ENCODE measurements at places on chromosomes 16 and 17.

DNA sequence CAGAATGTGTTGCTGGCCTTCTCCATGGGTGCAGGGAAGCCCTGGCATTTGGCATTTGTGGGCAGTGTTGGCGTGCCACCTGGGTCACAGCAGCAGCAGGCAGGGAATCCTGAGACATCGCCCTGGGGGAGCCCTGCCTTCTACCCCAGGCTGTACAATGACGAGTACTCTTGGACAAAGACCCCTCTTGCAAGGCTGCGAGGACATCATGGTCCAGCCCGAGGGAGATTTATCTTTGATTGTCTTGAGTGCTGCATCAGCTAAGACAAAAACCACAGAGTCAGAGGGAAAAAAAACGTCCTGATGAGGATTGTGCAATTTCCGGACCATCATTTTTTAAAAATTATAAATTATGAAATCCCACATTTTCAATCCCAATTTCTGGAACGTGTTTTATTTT, 3.7 kb downstream of the CRISPLD2 start:
- no peak for DNase-seq

DNA sequence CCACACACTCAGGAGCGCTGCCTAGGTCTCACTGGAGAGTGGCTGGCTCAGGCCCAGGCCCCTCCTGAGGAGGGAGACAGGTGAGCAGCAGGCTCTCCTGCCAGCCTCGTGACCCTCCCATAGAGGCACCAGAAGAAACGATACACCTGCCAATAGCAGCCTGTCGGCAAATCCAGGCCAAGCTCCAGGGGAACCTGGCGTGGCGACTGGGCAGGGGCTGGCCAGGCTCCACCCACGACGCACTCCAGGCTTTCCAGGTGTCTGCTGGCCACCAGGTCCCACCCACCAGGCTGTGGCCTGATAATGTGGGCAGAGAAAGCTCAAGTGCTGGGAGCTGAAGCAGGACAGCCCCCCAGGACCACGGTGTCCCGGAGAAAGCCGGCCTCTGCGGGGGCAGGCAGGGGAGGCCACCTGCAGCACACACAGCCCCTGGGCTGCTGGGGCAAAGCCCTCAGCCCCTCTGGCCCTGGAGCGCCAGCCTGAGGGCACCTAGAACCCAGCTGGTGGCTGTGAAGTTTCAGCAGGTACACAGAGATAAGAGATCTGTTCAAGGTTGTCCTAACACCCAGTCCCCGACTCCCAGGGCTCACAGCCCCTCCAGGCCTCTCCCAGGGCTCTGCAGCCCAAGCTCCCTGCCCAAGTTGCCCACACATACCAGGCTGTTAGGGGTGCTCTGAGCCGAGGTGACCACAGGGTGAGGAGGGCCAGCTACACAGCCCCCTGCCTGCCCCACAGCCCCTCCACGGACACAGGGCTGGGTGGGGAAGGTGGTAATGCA, 2.4 kb downstream of the PGAP6 start:
- DNase-seq, result no peak

DNA sequence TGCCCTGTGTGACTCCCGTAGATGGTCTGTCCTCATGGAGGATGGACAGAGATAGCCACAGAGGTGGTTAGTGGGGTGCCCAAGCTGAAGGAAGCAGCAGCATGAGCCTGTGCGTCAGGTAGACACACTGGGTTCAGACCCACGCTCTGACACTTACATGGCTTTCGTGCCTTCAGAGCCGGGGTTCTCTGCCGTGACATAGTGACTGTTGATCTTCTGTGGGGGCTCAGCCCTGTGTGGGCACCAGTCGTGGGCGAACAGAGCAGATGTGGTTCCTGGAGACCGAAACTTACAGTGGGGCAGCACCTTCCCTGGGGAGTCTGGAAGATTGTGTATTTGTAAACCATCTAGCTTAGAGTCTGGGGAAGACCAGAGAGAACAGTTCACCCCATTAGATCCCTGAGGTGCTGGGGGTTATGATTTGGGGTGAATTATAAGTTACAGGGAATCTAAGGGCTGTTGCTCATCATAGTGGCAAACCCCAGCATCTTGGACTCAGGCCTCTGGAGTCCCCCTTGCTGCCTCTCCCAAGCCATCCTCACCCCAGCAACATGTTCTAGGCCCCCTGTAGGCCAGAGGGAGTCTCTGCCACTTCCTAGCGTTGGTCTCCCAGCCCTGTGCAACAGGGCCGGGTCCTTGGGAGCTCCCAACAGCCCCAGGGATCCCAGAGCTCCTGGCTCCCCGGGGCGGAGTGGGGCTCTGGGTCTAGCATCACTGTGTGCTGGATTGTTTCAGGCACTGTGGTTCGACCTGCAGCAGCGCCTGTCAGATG, 28.6 kb downstream of the NECAB2 start:
- DNase-seq, result no peak

DNA sequence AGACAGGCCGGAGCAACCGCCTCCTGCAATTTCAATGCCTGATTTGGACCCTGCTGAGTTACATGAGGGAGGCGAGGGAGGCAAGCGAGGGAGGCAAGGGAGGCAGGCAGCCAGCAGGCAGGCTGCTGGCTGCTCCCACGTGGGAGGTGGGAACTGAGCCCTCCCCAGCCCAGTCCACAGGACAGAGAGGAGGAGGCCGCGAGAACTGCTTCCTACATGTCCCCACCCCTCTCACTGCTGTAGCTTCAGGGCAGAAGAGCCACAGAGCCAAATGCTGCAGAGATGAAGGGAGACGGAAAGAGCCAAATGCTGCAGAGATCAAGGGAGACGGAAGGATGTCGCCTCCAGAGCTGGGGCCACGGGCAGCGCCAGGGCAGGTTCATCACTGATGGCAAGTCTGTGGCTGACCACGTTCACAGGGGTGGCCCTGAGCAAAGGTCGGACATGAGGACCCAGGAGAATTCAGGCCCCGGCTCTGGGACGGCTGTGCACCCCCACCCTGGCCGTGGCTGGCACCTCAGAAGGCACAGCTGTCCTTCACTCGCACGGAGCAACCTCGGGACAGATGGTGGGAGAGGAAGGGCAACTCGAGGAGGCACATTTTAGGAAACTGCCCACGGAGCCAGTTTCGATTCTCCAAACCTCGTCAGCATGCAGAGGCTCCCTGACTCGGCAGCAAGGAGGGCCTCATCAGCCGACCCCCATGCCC, 21.5 kb downstream of the RPH3AL start:
- no peak for DNase-seq

DNA sequence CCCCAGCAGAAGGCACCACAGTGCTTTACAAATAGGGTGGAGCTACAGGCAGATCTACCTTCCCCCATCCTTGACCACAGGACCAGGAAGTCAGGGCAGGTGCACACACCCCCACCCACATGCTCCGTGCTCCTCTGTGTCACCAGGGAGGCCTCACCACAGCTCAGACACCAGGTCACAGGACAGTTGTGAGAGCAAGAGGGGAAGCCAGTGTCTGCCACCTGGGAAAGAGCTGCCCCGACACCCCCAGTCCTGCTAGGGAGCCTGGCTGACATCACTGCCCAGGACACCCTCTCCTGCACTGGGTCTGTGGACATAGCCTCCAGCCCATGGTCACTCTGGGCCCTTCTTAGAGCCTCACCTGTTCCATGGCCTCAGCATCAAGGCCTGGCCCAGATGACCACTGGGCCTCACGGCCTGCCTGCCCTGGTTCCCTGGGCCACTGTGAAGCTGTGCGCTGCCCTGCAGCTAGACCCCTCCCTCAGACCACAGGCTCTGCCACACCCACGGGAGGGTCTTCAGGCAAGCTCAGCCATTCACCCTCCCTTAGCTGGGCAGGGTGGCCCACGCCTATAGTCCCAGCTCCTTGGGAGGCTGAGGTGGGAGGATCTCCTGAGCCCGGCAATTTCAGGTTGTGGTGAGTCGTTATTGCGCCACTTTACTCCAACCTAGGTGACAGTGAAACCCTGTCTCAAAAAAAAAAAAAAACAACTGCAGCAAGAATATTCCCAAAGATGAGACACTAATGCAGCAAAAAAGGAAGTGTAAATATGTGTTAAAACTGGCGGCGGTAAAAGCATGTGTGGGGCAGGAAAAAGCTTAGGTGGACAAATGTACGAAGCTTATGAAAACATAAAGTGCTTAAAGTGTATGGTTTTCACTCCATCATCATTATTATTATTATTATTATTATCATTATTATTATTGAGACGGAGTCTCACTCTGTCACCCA, 14.2 kb downstream of the POLR3K start:
- DNase-seq, result no peak

DNA sequence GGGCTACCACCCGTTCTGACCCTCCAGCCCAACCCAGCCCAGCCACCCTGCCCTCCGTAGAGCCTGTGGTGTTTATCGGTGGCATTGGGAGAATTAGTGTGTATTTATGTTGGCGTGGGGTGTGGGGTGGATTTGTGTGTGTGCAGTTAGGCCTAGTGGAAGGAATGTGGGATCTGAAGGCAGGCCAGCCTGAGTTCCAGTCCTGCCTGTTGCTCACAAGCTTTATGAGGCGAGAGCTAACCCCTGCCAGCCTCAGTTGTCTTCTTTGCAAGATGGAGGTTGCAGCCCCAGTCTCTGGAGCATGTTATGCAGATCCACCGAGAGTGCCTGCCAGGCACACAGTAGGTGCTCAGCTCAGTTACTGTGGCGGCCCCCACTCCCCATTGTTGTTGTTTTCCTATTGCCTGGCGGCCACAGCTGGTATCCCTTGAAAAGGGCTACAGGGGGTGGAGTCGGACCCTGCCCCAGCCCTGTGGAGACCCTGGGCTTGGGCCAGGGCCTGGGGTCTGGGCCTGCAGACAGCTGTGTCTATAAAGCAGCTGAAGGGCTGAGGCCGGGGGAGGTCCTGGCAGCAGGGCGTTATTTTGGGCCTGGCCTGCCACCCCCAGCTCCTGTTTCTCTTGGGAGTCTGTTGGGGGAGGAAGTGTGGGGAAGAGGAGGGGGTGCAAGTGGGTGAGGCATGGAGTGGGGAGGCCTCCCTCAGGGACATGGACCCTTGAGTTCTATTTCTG, 5.1 kb downstream of the ERBB2 start:
- DNase-seq, result no peak

All from T-helper 17 cell (primary cell).